ENCODE measurements at places on chromosomes 2 and 18.

GRCh38 chr2:199798831-199799580, 52.0 kb downstream of the FTCDNL1 start:
- no peak for DNase-seq

DNA sequence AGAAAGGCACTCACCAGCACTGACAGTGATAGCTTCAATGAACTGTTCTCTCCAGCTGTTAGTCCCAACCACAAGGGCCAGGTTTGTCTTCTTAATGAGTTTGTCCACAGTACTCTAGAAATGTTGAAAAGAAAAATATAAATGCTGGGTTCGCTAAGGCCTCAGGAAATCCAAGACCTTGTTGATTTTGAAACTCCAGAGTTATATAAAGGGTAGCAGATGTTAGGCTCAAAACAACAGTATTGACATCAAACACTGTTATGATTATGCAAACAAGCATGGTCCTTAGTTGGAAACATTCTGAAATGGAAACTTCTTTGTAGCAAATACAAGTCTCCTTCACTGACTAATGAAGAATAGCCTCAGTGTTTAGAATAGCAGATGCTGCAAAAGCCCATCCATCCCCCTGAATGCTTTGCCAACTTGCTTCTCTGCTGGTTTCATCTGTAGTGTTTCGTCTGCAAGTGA, 291.1 kb downstream of the SLC8A1 start:
- no peak for DNase-seq

- DNase-seq, result no peak
These were observed 159.4 kb downstream of the DIS3L2 start for GRCh38 chr2:232120911-232121310.

DNA sequence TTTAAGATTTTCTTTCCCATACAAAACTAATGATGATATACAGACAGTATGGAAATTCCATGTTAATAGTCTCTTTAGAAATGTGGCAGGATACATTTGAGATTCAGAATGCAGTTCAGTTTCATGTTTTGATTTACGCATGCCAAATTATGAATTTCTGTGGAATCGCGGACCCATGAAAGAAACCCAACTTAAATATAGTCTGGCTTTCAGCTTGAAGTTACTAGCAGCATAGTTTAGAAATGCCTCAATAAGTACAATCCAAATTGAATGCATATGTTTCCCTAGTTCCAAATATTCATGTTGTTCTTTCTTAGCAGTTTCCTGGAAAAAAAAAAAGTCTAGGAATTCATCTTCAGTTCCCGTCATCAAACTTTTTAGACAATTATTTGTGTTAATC, 164.1 kb upstream of the RASGRP3 start:
- DNase-seq, result no peak

DNA sequence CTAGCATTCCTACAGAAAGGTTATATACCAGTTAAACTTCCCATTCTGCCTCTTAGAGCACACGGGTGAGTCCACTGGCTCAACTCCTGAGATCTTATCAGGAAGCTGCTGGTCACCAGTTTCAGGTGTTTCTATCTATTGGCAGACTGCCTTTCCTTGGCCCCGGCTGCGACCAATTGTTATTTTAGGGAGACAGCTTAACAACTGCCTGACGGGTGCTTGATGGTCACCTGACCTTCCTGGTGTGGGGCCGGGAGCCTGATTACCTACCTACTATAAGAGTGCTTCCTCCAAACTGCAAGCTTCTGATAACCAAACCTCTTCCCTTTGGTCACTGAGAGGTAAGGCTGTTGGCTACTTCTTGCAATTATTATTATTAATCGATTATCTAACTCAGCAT, 122.1 kb upstream of the XIRP2 start:
- no peak for DNase-seq

GRCh38 chr2:8583400-8584173, 98.3 kb upstream of the ID2 start:
- peak; percentile 29 for DNase-seq

DNA sequence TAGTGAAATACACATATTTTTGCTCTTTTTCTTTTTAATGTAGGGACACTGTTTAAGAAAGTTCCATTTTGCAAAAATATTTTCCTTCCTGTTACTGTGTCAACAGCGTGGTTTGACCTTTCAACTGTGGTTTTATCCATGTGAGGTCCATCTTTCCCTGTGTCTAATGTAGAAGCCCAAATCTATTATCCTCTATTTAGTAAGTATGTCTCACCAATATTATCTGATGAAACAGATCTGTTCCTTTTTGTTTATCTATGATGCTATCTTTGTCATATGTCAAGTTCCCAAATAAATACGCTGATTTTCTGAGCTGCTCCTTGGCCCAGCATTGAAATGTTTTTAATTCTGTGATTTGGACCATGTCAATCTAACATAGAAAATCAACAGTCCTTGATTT, 3.5 kb upstream of the ARHGAP15 start:
- no peak for DNase-seq

- no peak for DNase-seq
These were observed 9.4 kb upstream of the PRLH start for GRCh38 chr2:237556773-237557632.

DNA sequence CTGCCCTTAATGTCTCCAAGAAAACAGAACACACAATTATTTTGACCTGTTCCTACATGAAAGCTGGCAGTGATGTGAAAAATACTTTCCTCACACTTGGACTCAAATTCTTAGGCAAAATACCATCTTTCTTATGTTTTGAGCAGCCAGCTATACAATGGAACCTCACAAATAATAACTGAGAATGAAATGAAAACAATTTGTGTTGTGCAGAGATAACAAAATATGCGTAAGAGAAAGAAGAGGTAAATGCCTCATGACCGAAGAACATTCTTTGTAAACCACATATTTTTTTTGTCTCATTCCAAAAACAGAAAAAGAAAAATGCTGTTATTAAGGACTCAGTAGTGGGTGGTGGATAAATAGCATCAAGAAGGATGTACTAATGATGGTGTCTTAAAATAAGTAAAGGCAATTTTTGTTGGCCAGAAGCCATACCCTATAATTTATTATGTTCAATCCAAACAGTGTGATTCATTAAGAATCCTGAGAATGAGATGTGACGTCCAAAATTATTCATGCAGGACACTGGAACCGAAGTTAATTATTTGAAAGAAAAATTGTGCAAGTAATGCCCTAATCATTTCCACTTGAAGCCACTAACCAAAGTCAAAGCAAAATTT, 193.0 kb upstream of the NETO1 start:
- no peak for DNase-seq

- DNase-seq, result peak; percentile 26
These were observed 30.9 kb upstream of the REEP1 start for GRCh38 chr2:86368161-86368824.

DNA sequence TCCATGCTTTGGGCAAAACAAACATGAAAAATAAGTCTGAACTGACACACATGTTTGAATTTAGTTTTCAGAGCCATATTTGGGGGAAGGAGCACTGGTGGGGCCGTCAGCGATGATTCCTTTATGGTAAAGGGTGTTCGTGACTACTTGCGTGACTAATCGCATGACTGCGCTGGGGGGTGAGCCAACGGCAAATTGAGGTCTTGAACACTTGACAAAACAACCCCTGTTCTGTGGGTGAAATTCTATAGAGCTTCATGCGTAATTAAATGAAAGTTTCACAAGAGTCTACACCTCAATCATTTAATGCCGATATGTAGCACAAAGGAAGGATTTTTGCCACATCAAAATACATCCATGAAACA, 127.5 kb upstream of the CYP1B1 start:
- DNase-seq, result no peak

GRCh38 chr2:184370954-184371353, 227.4 kb upstream of the ZNF804A start:
- DNase-seq, result no peak

DNA sequence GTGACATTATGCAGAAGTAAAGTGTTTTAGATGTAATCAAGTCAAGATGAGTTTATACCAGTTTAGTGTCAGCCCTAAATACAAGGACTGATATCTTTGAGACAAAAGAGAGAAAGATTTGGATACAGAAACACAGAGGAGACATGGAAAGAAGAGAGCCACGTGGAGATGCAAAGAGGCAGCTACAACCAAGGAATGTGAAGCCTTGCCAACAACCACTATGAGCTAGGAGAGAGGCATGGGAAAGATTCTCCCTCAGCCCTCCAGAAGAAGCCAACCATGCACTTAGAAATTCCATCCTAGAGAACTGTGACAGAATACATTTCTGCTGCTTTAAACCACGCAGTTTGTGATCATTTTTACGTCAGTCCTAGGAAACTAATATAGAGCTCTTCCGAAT, 217.2 kb downstream of the DOK6 start:
- no peak for DNase-seq

DNA sequence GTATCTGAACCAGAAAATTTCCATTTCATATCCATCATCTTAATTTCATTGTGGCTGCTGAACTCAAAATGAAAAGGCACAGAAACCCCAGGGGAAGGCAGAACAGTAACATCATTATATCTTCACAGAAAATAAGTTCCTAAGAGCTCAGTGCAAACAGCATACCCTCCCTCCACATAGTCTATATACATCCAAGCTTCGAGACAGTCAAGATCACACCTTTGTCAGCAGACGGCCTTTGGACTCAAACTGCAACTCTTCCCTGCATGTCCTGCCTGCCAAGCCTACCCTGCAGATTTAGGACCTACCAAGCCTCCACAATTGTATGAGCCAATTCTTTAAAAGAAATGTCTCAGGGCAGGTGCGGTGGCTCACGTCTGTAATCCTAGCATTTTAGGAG, 502.1 kb downstream of the SUCLG1 start:
- no peak for DNase-seq

- no peak for DNase-seq
These were observed 10.6 kb upstream of the PAX3 start for GRCh38 chr2:222309361-222309760.

GRCh38 chr2:153873052-153874048, 1.6 kb downstream of the GALNT13 start:
- DNase-seq, result no peak

DNA sequence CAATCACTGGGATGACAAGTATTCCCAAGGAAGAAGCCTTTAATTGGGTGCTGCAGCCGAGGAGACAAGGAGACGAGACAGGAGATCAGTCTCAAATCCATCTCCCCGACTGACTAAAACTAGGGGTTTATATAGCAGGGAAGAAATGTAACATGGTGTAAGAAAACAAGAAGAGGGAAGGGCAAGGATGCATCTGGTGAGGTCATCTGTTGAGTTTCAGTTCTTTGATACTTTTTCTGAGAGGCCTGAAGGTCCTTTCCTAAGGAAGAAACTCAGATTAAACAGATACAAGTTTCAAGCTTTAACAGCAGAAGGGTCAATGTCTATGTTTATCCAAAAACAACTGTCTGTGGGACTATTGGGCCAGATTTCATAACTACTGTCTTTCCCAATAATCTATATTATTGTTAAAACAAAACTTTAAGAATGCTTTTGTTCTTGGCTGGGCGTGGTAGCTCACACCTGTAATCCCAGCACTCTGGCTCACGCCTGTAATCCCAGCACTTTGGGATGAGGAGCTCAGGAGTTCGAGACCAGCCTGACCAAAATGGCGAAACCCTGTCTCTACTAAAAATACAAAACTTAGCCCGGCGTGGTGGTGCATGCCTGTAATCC, 2.5 kb upstream of the PDCL3 start:
- no peak for DNase-seq

DNA sequence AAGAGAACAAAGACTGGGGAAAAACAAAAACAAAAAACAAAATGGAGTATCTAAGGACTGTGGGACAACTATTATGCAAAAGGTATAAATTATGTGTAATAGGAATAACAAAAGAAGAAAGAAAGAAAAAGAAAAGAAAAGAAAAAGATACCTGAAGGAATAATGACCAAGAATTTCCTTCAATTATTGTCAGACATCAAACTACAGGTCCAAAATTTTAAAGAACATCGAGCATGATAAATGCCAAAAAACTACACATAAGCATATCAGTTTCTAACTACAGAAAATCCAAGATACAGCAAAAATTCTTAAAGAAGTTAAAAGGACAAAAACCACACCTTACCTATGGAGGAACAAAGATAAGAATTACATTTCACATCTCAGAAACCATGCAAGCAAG, 93.0 kb downstream of the SPIRE1 start:
- no peak for DNase-seq
